ENCODE measurements at places on chromosomes 7 and 10.

DNA sequence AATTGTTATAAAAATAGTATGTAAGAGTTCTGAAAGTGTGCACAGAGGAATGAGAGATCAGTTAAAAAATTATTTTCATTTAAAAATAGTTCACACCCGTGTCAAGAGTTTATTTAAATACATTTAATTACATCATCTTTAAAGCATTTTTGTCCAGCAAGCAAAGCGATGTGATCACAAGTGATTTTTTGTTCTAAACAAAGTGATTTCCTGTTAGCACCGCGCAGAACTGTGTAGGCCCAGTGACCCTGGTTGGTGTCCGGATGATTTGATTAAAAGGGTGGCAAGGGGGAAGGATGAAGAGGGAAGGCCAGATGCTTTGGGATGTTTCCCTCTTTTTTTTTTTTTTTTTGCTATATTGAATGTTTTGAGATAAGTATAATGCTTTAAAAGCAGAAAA lies 227.8 kb upstream of the PITRM1 start:
- DNase-seq, result no peak

GRCh38 chr10:119550827-119551226 lies 8.3 kb upstream of the RGS10 start:
- no peak for DNase-seq

GRCh38 chr7:18530224-18531179 lies 35.0 kb downstream of the HDAC9 start:
- DNase-seq, result no peak

DNA sequence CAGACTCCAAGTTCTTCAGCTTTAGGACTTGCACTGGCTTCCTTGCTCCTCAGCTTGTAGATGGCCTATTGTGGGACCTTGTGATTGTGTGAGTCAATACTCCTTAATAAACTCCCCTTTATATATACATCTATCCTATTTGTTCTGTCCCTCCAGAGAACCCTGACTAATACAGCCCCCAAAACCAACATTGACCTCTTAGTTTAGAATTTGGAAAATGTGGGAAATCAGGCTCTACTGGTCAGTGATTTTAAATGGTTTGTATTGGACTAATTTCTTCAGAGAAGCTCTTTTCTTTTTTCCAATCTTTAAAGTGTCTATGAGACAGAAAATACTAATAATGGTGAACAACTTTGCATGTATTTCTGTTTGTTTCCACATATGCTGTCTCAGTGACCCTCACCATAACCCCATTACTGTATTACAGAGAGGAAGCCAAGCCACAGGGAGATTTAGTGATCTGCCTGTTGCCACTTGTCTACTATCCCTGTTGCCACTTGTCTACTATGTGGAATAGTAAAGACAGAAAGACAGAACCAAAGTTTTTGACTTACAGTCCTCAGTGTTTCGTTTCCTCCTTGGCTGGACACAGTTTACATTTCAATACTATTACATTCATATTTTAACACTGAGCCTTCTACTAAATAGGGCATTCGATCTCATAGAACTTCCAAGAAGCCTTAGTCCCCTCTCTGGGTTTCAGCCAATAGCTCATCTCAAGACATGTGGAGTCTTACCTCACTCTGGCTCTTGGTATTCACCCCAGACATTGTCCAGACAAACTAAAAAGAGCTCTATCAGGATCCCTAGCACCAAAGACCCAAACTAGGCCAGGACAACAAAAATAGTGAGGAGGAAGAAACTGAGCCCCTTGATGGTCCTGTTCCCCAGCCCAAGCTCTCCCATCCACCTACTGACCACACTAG lies 121.0 kb downstream of the AKR1D1 start:
- no peak for DNase-seq

GRCh38 chr7:97004247-97005182 lies 838 bp upstream of the DLX6 start:
- no peak for DNase-seq
